Activated CD4-positive, alpha-beta T cell treated with anti-CD3 and anti-CD28 coated beads for 36 hours (primary cell): ENCODE measurements at places on chromosomes 7 and 10. TPM values are rescaled to one million over a fixed set of nuclear protein-coding genes. Genes with fewer than 3 reads are reported as not detected.

Gene TAS2R3
- 0.69 TPM for total RNA-seq

DNA sequence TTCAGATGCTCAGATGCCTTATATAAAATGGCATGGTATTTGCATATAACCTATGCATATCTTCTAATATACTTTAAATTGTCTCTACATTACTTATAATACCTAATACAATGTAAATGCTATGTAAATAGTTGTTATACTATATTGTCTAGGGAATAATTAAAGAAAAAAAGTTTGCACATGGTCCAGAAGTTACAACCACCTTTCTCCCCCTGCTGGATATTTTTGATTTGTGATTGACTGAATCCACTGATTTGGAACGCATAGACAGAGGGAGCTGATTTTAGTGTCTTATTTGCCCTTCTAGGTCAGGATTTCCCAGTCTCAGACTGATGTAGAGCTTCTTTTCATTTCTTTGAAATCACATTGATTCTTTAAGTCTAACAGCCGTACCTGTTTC, 31.8 kb downstream of the MDFIC start:
- peaks cover 30% of the 10 kb centered on the region for H3K36me3 ChIP-seq
- H3K4me1 ChIP-seq, result peaks cover 51% of the 10 kb centered on the region
- no peaks in the 10 kb centered on the region for H3K27me3 ChIP-seq
- DNase-seq, result no peak

- peaks cover 21% of the 10 kb centered on the region for H3K36me3 ChIP-seq
- H3K4me1 ChIP-seq, result peaks cover 63% of the 10 kb centered on the region
- no peak overlapping the region for H3K4me3 ChIP-seq
- no peak for DNase-seq
Measured at GRCh38 chr7:131061158-131061557, 266.5 kb upstream of the MKLN1 start.

Gene DLG5
- 2.1 TPM for total RNA-seq
